Thyroid gland (tissue), 4 donors: ENCODE measurements at places on chromosomes 7 and 10. TPM values are rescaled to one million over a fixed set of nuclear protein-coding genes. Genes with fewer than 3 reads are reported as not detected.

The CALML5 gene
- total RNA-seq = not detected

The ZKSCAN1 gene
- 34.0 TPM for total RNA-seq

The CARD11 gene
- 7.7 TPM for total RNA-seq

The TLX1 gene
- not detected for total RNA-seq

The SPOCK2 gene
- 17.6 TPM for total RNA-seq

The NPFFR1 gene
- total RNA-seq = 0.05 TPM

The CTTNBP2 gene
- 17.0 TPM for total RNA-seq

The OGDHL gene
- total RNA-seq = 113 TPM

The CLIP2 gene
- 4.8 TPM for total RNA-seq

The GHRHR gene
- not detected for total RNA-seq

The CDHR3 gene
- total RNA-seq = 5.8 TPM

The SPDYE11 gene
- total RNA-seq = not detected

The TBX20 gene
- not detected for total RNA-seq

The LRRD1 gene
- 0.29 TPM for total RNA-seq

The TRIM50 gene
- total RNA-seq = 1.7 TPM

The PPP1R17 gene
- total RNA-seq = not detected

The C7orf33 gene
- not detected for total RNA-seq

The TMEM243 gene
- total RNA-seq = 122 TPM

The TEX47 gene
- total RNA-seq = not detected

The NME8 gene
- not detected for total RNA-seq

The PRKG1 gene
- total RNA-seq = 46.8 TPM

The WEE2 gene
- total RNA-seq = not detected

The SH2D4B gene
- not detected for total RNA-seq

The LEP gene
- total RNA-seq = 0.11 TPM

The NRCAM gene
- 10.1 TPM for total RNA-seq

The ASAH2B gene
- 2.9 TPM for total RNA-seq

The GRID1 gene
- 17.2 TPM for total RNA-seq

The ANXA8L1 gene
- not detected for total RNA-seq

The SCRN1 gene
- 35.9 TPM for total RNA-seq

The A1CF gene
- total RNA-seq = not detected

The RPEL1 gene
- not detected for total RNA-seq

The SYNPO2L gene
- not detected for total RNA-seq

The PLXDC2 gene
- total RNA-seq = 44.9 TPM

The HOXA13 gene
- not detected for total RNA-seq

The RADIL gene
- total RNA-seq = 7.1 TPM

The AQP1 gene
- 231 TPM for total RNA-seq

The OR2A7 gene
- 16.8 TPM for total RNA-seq

The LIPJ gene
- not detected for total RNA-seq

The SEPTIN7 gene
- total RNA-seq = 224 TPM

The TMEM196 gene
- not detected for total RNA-seq

The TDRD1 gene
- total RNA-seq = 0.67 TPM

The DNA2 gene
- 1.8 TPM for total RNA-seq

The CTAGE4 gene
- total RNA-seq = 10.9 TPM

The GIMAP2 gene
- 6.7 TPM for total RNA-seq

The SFRP4 gene
- total RNA-seq = 1.8 TPM

The JAKMIP3 gene
- 1.6 TPM for total RNA-seq
